Fibroblast of mammary gland (primary cell): ENCODE measurements at places on chromosomes 7 and 10.

DNA sequence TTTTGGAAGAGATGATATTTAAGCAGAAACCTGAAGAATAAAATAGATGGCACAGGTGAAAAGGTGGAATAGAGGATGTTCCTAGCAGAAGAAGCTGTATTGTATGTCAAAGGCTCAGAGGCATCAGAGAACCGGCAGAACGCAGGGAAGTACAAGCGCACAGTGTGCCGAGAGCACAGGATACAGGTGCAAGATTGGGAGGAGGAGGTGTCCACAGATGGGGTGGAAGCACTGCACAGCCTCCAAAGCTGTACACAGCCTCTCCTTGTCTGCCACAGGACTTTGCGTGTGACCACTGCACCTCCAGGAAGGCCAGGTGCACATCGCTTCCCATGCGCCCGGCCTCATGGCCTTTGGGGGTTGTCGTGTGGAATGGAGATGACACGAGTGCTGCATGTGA is 23.3 kb upstream of the SEC61G start:
- DNase-seq, result no peak

DNA sequence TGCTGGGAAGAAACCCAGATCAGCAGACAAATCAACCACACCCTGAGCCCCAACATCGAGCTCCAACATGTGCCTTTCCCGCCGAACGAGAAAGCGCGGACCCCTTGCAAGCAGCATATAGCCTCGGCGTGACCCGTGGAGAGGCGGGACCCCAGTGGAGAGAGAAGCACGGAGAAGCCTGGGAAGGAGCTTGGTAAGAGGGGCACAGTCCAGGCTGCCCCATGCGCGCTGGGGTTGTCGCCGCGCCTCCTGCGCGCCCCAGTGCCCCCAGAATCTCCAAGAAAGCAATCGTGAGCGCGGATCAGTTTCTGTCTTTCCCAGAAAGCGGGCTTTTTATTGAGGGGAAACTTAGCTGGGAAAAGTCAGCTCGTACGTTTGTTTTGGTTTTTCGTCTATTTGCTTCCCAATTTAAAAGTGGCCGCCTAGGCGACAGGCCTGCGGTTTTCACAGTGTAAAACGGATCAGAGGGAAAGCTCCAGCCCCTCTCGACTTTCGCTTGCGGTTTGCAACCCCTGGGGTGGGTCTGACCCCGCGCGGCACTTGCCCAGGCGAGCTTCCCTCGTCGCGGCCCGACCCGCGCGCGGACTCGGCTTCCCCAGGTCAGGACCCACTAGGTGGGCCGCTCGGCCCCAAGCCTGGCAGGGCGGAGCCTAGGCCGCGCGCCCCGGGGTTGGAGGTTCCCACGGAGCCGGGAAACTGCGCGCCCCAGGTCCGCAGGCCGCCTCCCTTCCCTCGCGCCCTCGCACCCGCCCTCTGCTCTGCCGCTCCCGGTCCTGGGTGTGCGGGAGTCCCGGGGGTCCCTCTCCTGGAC is 31.1 kb downstream of the SKIDA1 start:
- no peak for DNase-seq

GRCh38 chr10:48257407-48257961 is 17.0 kb downstream of the FRMPD2 start:
- no peak for DNase-seq

- no peak for DNase-seq
Observed at GRCh38 chr10:98778277-98778759, 331.6 kb upstream of the HPS1 start.

GRCh38 chr7:24438232-24438631 is 135.0 kb upstream of the PALS2 start:
- DNase-seq, result no peak

GRCh38 chr10:69335613-69336012 is 57.3 kb downstream of the HK1 start:
- DNase-seq, result no peak

- peak; percentile 47 for DNase-seq
Observed at GRCh38 chr7:81937091-81937490, 167.2 kb upstream of the HGF start.

DNA sequence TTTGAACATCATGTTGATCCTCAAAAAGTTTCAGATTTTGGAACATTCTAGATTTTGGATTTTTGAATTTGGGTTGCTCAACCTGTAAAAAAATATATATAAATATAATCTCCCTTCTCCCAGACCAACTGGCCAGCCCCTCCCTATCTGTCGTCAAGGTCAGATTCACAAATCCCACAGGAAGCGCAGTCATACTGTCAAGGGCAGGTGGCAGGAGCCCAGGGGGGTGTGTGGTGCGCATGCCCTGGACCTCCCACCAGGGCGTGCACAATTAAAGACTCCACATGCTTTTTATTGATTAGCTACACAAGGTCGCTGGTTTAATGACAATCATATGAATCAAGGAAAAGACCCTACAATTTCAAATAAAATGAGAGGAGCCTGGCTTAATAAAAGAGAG is 77.0 kb upstream of the EEPD1 start:
- no peak for DNase-seq

DNA sequence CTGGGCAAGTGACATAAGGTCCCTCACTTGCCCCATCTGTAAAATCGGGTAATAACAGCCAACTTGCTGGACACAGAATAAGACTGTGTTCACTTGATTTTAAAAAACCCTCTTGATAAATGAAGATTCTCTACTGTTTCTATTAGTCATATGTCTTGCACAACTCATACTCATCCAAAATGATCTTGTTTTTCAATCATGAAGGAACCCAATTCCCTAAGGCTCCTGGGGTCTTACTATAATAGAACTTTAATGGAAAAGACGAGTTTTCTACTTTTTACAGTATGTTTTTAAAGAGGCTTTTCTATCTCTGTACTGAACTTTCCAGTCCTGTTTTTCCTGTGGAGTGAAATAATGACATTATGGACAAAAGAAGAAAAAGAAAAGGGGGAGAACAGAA is 103.8 kb downstream of the ARID5B start:
- peak; percentile 86 for DNase-seq
